Testis (tissue), 5 donors: ENCODE measurements at places on chromosomes 6 and 20. TPM values are rescaled to one million over a fixed set of nuclear protein-coding genes. Genes with fewer than 3 reads are reported as not detected.

The SPATS1 gene
- polyA plus RNA-seq: 51.7 TPM

DNA sequence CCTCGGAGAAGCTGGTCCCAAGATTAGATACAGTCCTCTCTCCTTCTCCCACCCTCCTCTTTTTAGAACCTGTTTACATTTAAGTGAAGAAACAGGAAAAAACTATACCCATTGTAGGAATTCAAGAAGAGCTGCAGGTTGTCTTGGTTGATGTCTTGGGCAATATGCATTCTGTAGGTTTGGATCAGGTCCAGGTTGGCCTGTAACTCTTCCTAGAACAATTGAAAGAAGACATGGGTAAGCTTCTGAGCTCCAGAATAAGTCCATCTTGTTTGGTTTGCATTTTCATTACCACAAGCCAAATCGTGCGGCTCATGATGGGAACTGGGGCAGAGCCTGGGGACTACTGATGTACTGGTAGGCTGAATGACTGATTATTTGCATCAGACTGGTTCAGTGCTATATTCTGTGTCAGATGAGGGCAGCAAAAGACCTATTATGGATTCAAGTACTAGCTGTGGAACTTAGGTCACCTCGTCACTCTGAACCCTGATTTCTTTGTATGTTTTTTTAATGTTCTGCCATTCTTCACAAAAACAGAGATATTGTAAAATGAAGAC, 20.3 kb upstream of the SLA2 start:
- no peak for DNase-seq

The CCM2L gene
- polyA plus RNA-seq: 3.5 TPM

The OPRM1 gene
- 8.7 TPM for polyA plus RNA-seq

The ORC3 gene
- 40.5 TPM for polyA plus RNA-seq

The PAX1 gene
- 0.07 TPM for polyA plus RNA-seq

The HRH3 gene
- 0.67 TPM for polyA plus RNA-seq

The MEP1A gene
- polyA plus RNA-seq: 1.4 TPM

GRCh38 chr20:40054311-40054710, 634.7 kb downstream of the MAFB start:
- DNase-seq: no peak

GRCh38 chr6:7247179-7247456, 65.9 kb downstream of the SSR1 start:
- DNase-seq: no peak

DNA sequence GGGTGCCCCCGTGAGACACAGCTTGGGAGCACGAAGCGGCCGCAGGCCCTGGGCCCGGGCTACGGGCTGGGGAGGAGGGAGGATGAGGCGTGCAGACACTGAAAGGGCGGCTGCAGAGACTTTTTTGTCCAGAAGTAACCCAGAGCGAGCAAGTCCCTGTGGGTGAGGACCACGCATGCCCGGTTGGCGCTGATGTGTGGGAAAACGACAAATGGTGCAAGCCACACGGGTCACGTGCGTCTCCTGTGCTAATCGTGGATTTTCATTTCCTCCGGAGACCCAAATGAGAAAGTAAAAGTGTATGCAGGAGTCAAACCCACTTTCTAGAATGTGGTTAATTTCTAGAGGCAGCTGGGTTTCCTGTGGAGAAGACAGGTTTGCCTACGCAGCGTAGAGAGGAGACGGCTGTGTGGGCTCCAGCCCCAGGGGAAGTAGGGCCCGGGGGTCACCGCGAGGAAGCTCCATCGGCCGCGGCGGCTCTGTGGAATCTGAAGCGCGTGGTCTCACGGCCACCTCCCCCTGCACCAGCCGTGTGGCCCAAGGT, 19.0 kb downstream of the DLL1 start:
- DNase-seq: no peak

DNA sequence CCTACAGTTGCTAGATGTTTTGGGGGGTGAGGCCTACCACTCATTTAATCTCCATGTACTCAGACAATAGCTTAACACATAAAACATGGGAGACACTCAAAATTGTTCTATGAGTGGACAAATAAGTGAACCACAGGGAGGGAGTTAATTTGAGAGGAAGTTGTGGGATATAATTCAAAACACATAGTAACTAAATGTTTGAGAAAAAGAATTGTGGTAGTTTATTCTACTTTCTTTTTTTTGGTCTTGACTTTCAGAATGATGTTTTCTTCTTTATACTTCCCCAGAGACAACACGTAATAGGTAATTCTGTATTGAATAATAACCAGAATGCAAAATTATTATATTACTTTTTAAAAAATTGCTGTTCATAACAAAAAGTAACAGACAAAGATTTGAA, 453.8 kb downstream of the RFPL4B start:
- DNase-seq: no peak

DNA sequence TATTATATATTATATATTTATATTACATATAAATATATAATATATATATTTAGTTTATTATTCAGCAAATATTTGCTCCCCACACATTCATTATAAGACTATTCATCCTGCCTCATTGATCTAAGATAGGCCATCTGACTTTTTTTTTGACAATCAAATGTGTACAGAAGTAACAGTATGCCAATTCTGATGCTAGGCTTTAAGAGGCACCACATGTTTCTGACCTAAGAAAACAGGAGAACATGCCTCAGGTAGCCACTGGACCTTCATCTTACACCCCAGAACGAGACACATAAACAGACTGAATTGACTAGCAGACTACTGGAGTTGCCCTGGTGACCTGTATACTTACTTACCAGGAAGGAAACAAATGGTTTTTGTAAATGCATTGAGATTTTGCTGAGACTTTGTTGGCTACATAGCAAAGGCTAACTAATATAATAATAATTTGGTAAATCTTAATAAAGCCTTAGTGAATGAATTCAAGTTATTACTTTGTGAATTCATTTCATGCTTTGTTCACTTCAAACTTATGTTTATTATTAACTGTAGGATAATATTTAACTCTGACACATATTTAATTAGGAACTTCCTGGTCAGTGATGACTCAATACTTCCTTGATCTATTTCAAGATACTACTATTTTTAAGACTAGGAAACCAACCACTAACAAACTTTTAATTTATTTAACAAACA, 13.4 kb upstream of the MYO6 start:
- DNase-seq: no peak

DNA sequence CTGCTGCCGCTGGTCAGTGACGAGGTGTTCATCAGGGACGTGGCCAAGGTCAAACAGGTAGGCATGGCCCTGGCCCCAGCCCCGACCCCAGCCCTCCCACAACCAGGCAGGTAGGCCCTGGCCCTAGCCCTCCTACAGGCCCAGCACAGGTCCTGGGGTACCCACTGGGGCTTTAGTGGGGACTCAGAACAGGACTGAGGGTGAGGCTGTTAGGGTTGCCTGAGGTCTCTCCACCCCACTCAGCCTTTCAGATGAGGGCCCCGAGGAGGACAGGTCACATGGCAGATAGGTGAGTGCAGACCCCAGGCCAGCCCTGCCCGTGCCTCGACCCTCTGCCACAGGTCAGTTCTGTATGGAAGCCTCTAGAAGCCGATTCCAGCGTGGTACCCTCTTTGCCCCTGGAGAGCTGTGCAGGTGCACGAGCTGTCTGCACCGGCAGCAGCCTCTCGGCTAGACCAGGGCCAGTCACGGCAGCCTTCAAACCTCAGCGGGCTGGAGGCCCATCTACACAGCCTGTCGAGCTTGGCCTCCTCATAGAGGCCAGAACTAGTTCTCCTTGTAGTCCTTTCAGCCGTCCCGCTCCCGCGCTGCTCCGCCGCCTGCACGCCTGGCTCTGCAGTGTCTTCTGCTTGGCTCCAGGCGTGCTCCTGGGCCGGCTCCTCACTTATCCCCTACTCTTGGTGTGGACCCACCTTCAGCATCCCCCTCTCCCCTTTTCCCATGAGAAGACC, 35.5 kb downstream of the PYGB start:
- DNase-seq: no peak
